ENCODE measurements at places on chromosomes 16 and 17. TPM values are rescaled to one million over a fixed set of nuclear protein-coding genes. Genes with fewer than 3 reads are reported as not detected.

DNA sequence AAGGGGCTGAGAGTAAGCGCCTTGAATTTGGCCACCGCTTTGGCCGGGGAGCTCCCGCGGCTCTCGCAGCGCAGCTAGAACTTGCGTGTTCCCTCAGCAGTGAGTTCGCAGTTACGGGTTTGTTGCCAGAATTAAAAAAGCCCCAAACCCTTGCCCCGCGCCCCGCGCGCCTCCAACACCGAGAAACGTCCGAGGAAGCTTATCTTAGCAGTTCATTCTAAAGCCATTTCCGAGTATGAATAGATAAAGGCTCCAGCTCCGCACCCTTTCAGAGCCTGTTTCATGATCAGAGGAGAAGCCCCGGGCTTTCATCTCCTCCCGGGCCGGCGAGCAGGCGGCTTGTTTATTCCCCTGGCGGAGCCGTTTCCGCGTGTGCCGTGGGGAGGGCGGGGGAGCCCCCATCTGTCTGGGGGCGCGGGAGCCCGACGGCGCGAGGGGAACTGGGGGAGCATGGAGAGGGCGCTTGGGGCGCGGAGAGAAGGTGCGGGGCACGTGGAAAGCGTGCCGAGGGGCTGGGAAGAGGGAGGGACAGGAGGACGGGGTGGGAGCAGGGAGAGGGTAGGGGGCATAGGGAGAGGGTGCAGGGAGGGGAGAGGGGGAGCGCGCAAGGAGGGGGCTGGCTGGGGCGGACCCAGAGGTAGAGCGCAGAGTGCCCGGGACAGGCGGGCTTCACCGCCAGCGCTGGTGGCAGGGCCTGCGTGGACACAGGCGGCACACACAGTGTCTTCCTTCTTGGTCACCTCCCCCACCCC is 9.9 kb downstream of the TBX4 start:
- peak; percentile 38 for DNase-seq

DNA sequence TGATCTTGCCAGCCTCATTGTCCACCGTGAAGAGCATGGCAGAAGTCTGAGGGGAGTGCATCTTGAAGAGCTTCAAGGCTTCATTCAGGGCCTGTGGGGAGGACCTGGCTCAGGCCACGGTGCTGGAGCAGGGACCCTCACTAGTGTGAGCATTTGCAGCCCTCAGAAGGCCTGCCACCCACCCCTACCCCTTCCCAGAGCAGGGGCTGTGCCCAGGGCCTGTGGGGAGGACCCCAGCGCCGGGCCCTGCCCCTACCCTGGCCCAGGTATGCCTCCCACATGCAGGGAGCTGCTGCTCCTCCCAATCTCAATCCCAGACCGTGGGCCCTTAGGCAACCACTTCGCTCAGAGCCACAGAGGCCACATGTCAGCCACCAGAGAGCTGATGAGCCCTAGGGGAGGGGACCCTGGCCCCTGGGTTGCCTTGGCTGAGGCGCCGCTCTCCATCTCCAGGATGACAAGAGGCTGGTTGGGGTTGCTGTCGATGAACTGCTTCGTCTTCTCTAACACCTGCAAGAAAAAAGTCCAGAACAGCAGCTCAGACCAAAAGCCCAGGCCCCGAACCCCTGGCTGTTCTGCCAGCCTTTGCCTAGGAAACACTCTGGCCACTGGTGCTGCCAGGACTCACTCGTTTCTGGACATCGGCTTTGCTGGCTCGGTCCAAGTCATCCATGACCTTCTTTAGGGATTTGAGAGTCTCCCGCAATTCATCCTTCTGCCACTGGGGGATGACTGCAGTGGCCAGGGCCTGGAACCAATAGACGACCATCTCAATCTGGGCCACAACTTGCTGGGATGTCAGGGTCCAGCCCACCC is 1.8 kb upstream of the EXOSC6 start:
- no peak for DNase-seq

DNA sequence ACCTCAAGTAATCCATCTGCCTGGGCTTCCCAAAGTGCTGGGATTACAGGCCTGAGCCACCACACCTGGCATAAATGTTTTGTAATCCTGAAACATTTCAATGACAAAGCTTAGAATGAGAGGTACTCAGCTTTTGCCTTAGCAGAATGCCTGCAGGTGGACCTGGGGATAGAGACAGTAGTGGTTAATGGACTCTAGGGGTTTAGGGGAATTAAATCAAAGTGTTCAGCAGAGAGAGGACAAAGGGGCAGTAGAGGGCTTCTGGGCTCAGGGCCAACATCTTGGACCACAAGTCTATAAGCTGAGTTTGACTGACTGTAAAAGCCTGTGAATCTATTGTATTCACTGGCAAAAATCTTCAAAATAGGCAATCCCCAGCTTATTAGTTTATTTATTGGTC is 36.0 kb upstream of the MED13 start:
- no peak for DNase-seq

DNA sequence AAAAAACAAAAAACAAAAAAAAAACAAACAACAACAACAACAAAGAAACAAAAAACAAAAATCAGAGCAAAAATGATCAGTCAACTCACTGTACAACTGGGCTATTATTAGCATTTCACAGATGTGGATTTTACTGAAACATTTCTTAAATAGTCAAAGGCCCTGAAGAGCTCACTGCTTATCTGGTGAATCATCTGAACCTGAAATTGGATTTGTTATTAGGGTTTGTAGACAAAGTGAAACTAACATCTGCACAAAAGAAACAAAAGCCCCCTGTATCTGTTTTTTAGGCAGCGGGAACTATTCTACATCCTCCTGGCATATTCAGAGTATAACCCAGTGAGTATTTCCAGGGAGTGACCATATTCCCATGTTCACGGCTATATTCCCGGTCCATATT is 32.6 kb upstream of the KSR1 start:
- no peak for DNase-seq

GRCh38 chr17:17606416-17607000 is 15.0 kb upstream of the PEMT start:
- DNase-seq, result no peak

GRCh38 chr17:38572669-38573365 is 32.9 kb downstream of the SRCIN1 start:
- DNase-seq, result no peak

DNA sequence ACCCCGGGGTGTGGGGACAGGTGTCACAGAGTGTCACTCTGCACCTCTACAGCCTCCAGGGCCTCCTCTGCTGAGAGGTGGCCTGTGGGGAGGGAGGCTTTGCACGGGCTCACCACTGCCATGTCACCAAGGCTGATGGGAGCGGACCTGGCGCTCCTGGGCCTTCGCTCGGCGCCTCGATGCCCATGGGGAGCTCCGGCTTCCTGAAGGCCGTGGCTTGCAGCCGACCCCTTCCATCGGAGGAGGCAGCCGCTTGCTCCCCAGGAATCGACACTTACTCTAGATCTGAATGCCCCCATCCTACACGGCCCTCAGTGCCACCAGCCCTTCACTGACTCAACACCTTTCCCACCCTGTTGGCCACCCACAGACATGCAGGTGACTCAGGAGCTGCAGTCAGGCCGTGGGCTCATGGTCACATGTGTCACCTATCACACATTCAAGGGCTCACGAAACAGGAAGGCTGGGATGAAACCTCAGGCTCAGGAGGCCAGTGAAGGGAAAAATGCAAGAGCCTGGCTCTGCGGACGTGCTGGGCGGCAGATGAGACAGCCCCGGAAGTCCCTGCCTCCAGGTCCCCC is 11.9 kb downstream of the LGALS3BP start:
- no peak for DNase-seq

GRCh38 chr16:83623892-83624291 is 183.9 kb upstream of the HSBP1 start:
- no peak for DNase-seq

DNA sequence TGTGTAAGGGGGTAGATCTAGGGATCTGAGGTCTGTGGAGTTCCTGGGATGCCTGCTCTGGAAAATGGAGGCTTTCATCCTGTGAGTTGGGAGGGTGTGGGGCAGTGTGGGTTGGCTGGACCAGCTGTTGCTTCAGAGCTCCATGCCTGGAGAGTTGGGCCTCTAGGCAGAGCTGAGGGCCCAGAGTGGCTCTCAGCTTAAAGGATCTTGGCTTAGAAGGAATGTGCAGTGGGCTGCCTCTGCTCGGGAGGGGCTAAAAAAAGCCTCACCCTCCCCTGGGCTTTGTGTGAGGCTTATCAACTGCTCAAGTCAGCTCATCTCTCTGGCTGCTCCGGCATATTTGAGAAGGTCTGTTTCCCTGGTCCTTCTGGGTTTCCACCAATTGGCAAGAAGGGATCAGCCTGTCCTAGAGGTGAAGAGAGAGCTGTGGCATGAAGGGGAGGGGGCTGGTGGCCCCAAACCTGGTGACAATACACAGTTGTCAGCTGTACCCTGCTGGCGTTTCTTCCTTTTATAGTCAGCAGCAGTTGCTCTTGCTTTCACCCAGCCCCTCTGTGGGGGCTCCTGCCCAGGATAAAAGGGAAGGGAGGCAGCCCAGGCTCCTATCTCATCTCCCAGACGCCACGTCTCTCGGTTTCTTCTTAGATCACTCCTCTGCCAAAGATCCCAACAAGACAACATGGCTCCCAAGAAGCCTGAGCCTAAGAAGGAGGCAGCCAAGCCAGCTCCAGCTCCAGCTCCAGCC is at the start of gene MYL4:
TSS of gene MYL4 (plus strand) at position 605 of the 745 bp plus-strand sequence. CDS start at position 680, 75 bp downstream.
- DNase-seq, result no peak

GRCh38 chr16:81189100-81189664 is 49.3 kb upstream of the BCO1 start:
- DNase-seq, result no peak

TMEM235 gene
- total RNA-seq, result not detected

INPP5K gene
- 35.1 TPM for total RNA-seq

CD79B gene
- 28.7 TPM for total RNA-seq

KRTAP1-5 gene
- not detected for total RNA-seq

SYT17 gene
- not detected for total RNA-seq

ZNF469 gene
- total RNA-seq, result 0.54 TPM

ABCC6 gene
- not detected for total RNA-seq

Measured in activated naive CD4-positive, alpha-beta T cell treated with anti-CD3 and anti-CD28 coated beads, Interleukin-2, amount 50 U/mL, for 72 hours (primary cell).